Keratinocyte (primary cell): ENCODE measurements at places on chromosomes 12 and 14. TPM values are rescaled to one million over a fixed set of nuclear protein-coding genes. Genes with fewer than 3 reads are reported as not detected.

Gene COPS7A
- polyA plus RNA-seq = 85.4 to 116 TPM (median 85.5 TPM) in 3 replicates

GRCh38 chr12:56759263-56759908 lies 3.7 kb upstream of the HSD17B6 start:
- DNase-seq = no peak
- H3K27me3 ChIP-seq = no peaks in the 10 kb centered on the region
- H3K27ac ChIP-seq = no peak overlapping the region
- H3K4me1 ChIP-seq = no peaks in the 10 kb centered on the region
- H3K4me3 ChIP-seq = no peak overlapping the region

GRCh38 chr12:46222636-46223035 lies 46.2 kb downstream of the SLC38A1 start:
- H3K4me1 ChIP-seq = peaks cover 54% of the 10 kb centered on the region
- H3K4me3 ChIP-seq = no peak overlapping the region
- H3K27me3 ChIP-seq = no peaks in the 10 kb centered on the region
- peaks cover 16% of the 10 kb centered on the region for H3K36me3 ChIP-seq

DNA sequence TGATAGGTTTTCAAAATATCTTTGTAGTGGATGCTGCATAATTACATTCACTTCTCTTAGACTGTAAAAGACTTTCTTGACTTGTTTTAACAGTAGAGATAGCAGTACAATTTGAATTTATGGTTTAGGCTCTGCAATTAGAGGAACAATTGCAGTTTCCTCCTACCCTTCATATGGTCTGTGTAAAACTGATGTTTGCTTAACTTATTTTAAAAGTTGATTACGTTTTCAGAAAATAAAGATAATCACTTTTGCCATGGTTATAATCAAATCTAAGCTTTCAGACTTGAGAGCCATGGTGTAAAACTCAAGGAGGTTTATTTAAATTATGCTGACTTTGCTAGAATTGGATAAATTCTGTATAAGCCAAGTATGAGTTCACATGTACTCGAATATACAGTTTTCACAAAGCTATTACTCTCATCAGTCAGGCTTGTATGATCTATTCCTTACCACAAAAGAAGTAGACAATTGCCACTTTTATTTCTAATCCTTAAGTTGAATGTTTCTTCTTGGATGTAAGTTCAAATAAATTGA lies 2.5 kb upstream of the MAPK1IP1L start:
- no peak overlapping the region for H3K27ac ChIP-seq
- H3K4me1 ChIP-seq = peaks cover 18% of the 10 kb centered on the region
- H3K4me3 ChIP-seq = no peak overlapping the region
- no peak for DNase-seq
